Cardiac muscle cell (in vitro differentiated cells and primary cell): ENCODE measurements at places on chromosomes 16 and 17.

- H3K4me3 ChIP-seq = no peak overlapping the region
- no peaks in the 10 kb centered on the region for H3K4me1 ChIP-seq
- no peaks in the 10 kb centered on the region for H3K36me3 ChIP-seq
- DNase-seq = no peak
These were observed 439.0 kb downstream of the HS3ST3B1 start for GRCh38 chr17:14739656-14740431.

DNA sequence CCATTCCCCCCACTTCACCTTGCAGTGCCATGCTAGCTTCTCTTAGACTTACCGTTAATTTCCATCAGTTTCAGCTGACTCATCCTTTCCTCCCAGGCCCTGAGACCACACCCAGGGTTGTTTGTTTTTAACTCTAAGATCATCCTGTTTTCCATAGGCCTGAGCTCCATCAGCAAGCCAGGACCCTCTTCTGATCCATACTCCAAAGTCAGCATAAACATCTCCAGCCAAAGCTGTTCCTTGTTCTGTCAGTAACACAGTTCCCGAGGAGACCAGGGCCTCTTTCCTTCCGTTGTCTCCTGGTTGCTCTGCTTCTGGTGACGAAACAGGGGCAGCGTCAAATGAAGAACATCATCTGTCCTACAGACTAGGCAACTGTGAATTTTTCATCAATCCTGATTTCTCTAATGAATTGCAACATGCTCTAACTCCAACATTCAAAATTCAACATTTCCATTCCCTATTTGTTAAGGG lies 83.8 kb upstream of the HNF1B start:
- no peak for DNase-seq
- no peaks in the 10 kb centered on the region for H3K4me1 ChIP-seq
- no peaks in the 10 kb centered on the region for H3K27me3 ChIP-seq

DNA sequence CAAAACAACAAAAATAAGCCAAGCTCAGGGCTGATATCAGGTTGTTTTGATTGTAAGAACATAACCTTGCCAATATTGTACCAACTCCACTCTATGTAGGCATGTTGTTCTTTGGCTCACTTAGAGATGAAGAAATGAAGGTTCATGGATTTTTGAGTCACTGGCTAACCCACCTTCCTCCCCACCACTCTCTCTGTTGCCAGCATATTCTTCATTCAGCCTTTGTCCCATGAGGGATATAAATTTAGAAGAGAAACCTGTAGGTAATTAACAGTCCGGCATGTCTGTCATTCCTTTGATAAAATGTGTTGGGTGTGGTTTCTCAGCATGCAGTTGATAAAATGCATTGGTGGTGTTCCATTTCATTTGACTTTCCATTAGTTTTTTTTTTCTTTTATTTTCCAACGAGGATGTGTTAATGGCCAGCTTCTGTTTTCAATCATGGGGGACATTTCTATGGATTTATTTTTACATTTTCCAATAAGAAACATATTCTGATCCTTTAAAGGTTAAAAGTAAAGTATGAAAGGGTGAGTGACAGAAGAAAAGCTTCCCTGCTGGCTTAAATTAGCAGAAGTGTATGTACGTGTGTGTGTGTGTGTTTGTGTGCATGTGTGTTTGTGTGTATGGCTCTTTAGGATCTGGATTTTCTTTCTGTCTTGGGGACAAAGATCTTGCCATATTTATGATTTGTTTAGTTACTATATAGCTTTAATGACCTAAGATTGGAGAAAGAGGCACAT lies 166.2 kb upstream of the KCNJ16 start:
- no peak for DNase-seq
- no peak overlapping the region for H3K27ac ChIP-seq
- H3K36me3 ChIP-seq = no peaks in the 10 kb centered on the region

DNA sequence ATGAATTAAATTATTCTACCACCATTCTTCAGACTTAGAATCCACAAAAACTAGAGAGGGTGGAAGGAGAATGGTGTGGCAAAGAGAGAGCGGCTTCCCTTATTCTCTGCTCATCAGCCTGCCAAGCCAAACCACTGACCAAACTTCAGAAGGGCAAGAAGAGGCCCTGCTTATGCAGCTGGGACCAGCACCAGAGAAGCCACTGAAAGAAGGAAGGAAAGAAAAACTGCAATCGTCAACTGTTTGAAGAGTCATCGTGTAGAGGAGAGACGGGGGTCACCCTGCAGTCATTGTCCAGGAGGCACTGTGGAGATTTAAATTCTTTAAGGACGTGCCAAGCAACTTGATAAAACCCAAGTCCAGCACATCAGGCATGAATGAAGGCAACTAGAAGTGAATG lies 15.6 kb downstream of the PMP22 start:
- H3K4me1 ChIP-seq = peaks cover 31% of the 10 kb centered on the region
- DNase-seq = no peak
- H3K4me3 ChIP-seq = no peak overlapping the region
- H3K36me3 ChIP-seq = no peaks in the 10 kb centered on the region
- H3K27ac ChIP-seq = no peak overlapping the region
- no peaks in the 10 kb centered on the region for H3K27me3 ChIP-seq

GRCh38 chr16:11791144-11791828 lies 5.8 kb downstream of the ZC3H7A start:
- H3K4me1 ChIP-seq = peaks cover 51% of the 10 kb centered on the region
- H3K36me3 ChIP-seq = no peaks in the 10 kb centered on the region
- H3K27me3 ChIP-seq = no peaks in the 10 kb centered on the region

DNA sequence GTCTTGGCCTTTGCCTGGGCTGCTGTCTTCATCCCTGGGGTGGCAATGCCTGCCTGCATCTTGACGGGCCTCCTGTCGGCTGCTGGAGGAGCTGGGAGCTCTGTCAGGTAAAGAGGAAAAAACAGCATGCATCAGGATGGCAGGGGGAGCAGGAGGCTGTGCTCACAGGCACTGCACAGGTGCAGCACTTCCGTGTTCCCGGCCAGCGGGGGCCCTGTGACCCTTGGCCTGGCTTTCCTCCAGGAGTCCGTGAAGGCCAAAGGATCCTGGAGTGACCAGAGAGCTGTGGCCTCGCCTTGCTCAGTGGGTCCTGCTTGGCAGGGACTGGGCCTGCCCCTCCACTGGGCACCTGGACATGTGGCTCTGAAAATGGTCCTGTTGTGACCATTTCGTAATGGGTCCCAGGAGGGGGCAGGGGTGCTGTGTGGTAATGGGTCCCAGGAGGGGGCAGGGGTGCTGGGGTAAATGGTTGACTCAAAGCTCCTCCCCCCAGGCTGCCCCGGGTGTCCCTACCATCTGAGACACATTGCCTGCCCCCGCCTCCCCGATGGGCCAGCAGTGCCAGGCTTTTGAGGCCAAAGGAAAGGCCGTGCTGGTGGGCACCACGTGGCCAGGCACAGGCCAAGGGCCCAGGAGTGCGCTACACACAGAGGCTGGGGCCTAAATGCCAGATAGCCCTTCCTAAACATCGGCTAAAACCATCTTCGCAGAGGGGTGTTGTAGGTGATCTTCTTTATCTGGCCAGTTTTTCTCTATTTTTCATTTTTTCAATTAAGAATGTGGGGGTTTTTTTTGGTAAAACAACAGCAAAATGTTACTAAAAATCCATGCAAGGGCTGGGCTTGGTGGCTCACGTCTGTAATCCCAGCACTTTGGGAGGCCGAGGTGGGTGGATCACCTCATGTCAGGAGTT lies 4.0 kb upstream of the FASN start:
- no peak overlapping the region for H3K27ac ChIP-seq
- H3K36me3 ChIP-seq = no peaks in the 10 kb centered on the region
- H3K27me3 ChIP-seq = no peaks in the 10 kb centered on the region
- peaks cover 31% of the 10 kb centered on the region for H3K4me1 ChIP-seq

GRCh38 chr17:75096082-75096625 lies 8.4 kb downstream of the SLC16A5 start:
- peak; percentile 72 for DNase-seq
- H3K4me1 ChIP-seq = no peaks in the 10 kb centered on the region
- H3K27me3 ChIP-seq = no peaks in the 10 kb centered on the region
- H3K36me3 ChIP-seq = peaks cover 3% of the 10 kb centered on the region
- H3K4me3 ChIP-seq = no peak overlapping the region
- H3K27ac ChIP-seq = no peak overlapping the region

DNA sequence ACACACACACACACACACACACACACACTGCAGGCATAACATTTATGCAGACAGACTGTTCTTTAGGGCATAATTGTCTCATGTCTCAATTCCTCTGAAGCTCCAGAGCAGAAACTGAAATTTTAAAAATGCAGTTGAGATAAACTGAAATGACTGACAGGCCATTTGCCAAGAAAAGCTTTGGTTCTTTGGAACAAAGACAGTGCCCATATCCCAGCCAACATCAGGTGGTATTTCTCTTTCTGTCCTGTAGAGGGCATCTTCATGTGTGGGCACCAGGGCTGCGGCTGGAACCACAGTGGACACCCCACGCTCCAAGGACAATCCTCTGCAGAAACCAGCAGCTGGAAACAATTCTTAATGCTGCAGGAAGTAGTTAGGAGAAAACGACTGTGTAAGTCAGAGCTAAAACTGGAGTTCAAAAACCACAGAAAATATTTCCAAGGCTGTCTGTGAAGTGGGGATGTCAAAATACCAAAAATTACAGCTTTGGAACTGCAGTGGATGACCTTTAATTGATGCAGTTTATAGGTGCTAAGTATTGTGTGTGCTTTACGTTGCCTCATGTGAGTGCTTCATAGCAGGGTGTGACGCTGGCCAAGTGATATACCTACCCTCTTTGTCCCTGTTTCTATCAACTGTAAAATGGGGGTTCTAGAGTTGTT lies 10.6 kb upstream of the MEFV start:
- no peaks in the 10 kb centered on the region for H3K27me3 ChIP-seq
- no peaks in the 10 kb centered on the region for H3K36me3 ChIP-seq
- no peaks in the 10 kb centered on the region for H3K4me1 ChIP-seq
- DNase-seq = peak; percentile 59

DNA sequence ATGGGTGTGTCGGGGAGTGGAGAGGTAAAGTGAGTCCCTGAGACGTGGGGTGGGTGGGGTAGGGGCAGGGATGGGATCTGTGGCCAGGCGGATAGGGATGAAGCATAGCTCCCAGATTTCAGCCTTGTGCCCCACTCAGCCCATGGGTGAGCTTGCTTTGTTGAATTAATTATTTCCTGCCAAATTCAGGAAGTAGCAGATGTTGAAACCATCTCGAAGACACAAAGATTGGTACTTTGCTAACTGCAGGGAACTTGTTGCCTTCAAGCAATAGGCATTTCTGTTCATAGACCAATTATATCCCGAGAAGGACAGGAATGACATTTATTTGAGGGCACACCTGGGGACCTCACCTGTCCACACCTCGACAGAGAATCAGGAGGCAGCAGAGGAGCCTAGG lies 11.0 kb upstream of the C16orf74 start:
- DNase-seq = no peak
- H3K4me1 ChIP-seq = no peaks in the 10 kb centered on the region
- no peaks in the 10 kb centered on the region for H3K27me3 ChIP-seq
- H3K36me3 ChIP-seq = no peaks in the 10 kb centered on the region
- no peak overlapping the region for H3K4me3 ChIP-seq

GRCh38 chr17:68179236-68179925 lies 68.5 kb upstream of the AMZ2 start:
- no peak overlapping the region for H3K4me3 ChIP-seq
- H3K36me3 ChIP-seq = no peaks in the 10 kb centered on the region
- no peak overlapping the region for H3K27ac ChIP-seq
- H3K4me1 ChIP-seq = no peaks in the 10 kb centered on the region

DNA sequence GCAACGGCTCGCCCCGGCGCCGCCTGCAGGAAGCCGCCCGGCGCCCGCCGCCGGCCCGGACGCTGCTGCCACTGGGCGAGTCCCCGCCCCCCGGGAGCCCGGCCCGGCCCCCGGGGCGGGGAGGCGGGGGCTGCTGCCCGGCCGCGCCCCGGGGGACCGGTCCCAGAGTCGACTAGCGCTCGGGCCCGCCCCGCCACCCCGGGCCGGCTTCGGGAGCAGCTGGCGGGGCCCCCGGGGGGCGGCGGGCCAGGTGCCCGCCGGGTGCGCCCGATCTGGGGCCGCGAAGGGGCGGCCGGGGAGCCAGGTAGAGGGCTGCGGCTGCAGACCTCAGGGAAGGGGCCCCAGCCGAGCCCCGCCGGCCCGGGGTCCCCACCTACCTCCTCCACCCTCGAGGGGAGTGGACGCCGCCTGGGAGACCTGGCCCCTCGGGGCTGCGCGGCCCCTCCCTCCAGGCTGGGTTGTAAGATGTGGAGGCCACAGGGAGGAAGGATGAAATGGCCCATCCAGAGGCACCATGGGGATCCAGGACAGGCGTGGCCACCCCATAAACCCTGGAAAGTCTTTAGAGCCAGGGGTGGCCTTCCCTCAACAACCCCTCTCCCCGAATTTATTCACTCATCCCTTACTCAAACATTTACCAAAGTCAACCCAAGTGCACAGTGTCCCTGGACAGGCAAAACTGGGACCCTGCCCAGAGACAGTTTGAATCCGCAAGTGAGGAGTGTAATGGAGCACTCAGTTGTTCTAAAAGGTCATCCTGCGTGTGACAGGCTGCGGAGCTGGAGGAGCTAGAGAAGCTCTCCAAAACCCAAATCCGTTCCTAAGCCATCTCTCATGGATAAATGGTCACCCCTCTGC lies at the start of gene CDYL2:
Gene CDYL2, minus strand, starts transcription at position 73 of the 858 bp plus-strand sequence. CDS start 425 bp downstream, outside the sequence.
- no peak for DNase-seq
- no peak within 1 kb of the TSS for H3K27ac ChIP-seq
- H3K36me3 ChIP-seq = no peaks in the 10 kb centered on the region
- peaks cover 87% of the 10 kb centered on the region for H3K27me3 ChIP-seq
- H3K4me3 ChIP-seq = peak within 1 kb of the TSS; percentile 89
- no peaks in the 10 kb centered on the region for H3K4me1 ChIP-seq

DNA sequence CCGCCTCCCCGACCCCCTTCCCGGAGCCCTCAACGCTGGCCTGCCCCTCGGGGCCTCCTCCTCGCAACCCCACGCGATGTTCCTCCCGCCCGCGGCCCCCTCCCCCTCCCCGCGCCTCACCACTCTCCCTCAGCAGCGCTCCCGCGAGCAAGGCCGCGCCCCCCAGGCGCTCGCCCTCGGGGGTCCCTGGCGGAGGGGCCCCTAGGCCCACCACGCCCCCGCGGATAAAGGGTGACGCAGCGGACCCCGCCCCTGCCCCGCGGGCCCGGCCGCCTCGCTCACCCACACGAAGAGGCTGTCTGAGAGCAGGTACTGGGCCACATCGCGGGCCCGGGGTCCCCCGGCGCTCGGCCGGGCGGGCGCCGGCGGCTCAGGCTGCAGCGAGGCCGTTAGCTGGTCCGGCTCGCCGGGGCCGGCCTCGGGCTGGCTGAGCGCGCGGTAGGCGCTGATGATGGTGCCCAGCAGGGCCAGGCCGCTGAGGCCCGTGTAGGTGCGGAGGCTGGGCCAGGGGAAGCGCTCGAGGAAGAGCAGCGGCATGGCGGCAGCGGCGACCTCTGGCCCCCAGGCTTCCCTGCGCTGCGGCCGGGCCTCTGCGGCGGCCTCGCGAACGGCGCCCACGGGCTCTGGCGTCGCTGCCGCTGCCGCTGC lies 430 bp downstream of the AMFR start:
- DNase-seq = peak; percentile 36
- no peaks in the 10 kb centered on the region for H3K27me3 ChIP-seq
- H3K4me3 ChIP-seq = peak overlapping the region; percentile 94
- peaks cover 10% of the 10 kb centered on the region for H3K4me1 ChIP-seq
- no peaks in the 10 kb centered on the region for H3K36me3 ChIP-seq
